Ureter (tissue), 1 donor: ENCODE measurements at places on chromosomes 2 and 18. TPM values are rescaled to one million over a fixed set of nuclear protein-coding genes. Genes with fewer than 3 reads are reported as not detected.

ABCA12 gene
- 0.44 TPM for total RNA-seq

CELF4 gene
- total RNA-seq: not detected

DCC gene
- total RNA-seq: 4.4 TPM

C1D gene
- total RNA-seq: 14.2 TPM

NTSR2 gene
- not detected for total RNA-seq

KCNG3 gene
- not detected for total RNA-seq

GPR75 gene
- total RNA-seq: 4.4 TPM

TSPYL6 gene
- total RNA-seq: not detected

ZNF521 gene
- total RNA-seq: 11.6 TPM

MBD1 gene
- total RNA-seq: 91.7 TPM

KCNG2 gene
- not detected for total RNA-seq

DNA sequence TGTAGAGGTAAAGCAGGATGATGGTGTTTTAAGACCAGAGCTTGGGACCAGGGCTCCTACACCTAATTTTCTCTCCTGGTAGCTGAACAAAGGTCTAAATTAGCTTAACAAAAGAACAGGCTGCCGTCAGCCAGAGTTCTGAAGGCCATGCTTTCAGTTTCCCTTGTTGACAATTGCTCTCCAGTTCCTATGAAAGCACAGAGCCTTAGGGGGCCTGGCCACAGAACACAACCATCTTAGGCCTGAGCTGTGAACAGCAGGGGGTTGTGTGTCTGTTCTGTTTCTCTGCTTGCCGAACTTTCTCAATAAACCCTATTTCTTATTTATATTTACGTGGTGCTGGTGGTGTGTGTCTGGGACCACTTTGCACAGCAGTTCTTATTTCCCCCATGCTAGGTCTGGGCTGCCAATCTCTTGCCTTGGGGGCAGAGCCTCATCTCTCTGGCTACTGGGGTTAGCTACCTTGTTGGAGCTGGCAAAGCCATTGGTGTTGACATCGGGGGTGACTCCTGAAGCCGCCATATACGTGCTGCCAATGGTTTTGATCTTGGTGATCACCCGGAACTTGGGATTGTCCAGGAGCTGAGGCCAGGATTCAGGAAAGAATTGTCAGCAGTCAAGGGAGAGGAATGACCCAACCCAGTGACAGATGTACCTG lies 29.0 kb downstream of the CENPO start:
- DNase-seq: peak; percentile 32

DNA sequence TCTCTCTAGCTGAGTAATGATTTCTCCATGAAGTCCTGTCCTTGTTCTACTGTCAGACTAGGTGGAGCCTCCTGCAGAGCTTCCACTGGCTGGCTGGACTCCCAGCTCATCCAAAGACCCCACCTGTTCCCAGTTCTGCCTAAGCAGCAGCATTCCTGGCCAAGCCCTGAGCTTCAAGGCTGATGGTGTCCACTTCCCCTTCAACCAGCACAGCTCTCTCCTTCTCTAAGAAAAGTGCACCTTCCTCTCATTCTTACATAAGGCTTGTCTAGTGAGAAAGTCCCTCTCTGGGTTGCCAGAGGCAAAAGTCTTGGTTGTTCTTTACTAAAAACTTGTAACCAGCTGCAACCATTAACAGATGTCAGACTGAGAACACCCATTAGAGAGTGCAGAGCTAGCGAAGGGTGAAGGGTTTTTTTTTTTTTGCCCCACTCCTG lies 58.9 kb downstream of the CXCR4 start:
- DNase-seq: no peak

DNA sequence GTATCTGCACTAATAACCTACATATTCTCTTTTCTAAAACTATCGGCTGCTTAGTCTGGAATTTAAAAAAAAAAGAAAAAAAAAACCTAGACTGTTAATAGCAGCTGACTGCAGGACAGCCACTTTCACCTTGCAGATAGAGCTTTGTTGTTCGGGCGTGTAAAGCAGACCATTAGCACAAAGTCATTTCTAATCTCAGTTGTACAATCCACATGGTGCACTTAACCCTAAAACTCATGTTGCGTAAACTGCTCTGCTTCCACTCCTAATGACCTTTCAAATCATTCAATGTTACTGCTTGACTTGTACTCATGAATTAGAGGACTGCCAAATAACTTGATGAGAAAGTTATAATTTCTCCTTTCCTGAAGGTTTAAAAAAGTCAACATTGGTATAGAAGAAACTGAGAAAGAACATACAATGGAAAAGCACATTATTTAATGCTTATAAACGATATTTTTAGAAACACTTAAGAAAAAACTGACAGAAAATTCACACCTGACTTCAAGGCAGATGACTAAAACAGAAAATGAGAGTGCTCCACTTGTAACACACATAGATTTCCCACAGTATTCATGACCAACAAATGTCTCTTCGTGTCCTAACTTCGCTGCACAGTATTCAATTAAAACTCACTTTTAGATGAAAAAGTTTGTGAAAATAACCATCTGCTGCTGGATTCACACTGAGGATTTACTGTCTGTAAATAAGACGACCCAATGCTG lies 2.6 kb downstream of the CDH2 start:
- no peak for DNase-seq

- no peak for DNase-seq
These were observed 11.3 kb upstream of the PPP3R1 start for GRCh38 chr2:68263632-68264031.

GRCh38 chr2:175251425-175252041 lies 70.0 kb upstream of the ATP5MC3 start:
- DNase-seq: no peak

DNA sequence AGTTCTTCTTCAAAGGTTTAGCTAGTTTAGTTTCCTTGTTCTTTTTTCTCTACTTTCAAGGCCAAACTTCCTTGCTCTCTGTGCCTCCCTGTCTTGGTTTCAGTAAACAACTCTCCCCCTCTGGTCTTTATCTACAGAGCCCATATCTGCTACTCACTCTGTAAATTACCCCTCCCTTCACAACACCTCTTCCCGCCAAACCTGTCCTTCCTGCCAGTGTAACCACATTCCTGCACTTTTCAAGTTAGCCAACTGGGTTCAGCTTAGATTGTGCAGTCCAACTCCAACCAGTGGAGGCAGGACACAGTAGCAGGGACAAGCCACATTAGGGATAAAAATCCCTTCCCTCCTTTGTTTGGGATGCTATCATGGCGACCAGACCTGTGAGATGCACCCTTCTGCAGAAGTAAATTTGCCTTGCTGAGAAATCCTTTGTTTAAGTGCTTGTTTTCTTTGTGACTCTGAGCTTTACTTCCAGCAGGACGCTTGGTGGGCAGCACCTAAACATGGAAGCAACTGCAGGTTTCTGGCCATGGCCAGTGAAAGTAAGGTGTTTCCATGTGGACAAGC lies 706.0 kb downstream of the KCNJ3 start:
- no peak for DNase-seq

DNA sequence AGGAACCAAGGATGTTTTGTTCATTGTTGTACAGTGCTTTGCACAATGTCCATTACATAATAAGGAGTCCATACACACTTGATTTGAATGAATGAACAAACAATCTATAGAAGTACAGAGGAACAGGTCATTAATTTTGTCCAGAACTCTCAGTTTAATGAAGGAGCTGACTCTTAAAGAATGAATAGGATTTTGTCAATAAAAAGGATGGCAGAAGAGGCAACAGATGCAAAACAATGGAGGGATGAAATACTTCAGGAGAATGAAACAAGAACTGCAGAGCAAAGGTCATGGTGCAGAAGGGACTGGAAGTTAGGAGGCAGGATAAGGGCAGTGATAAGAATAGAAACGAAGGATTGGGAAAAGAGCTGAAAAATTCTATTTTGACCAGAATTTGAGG lies 28.7 kb upstream of the COL5A2 start:
- no peak for DNase-seq

GRCh38 chr2:188142636-188143295 lies 148.9 kb upstream of the GULP1 start:
- DNase-seq: no peak

DNA sequence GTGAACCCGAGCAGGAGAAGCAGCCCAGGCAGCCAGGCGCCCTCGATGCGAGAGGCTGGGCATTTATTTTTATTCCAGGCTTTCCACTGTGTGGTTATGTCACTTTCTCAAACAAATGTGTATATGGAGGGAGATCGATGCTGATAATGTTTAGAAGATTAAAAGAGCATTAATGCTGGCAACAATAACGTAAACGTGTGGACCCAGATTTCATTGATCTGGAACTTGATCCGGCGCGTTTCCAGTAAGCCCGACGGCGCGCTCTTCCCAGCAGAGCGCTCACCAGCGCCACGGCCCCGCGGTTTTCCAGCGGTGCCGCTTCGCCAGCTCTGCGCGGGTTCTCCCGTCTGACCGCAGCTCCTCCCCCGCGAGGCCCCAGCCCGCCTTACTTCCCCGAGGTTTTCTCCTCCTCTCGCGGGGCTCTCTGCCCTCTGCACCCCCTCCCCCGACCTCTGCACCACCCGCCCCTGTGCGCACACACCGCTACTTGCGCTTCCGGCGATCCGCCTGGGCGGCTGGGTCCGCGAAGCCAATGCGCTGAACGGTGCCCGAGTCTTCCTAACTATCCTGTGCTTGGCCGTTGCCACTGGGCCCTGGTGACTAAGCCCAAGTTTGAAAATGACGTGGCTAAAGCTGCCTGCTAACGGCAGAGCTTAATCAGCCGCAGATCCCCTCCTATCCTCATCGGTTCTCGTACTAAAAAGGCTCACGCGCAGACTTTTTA lies 6.1 kb downstream of the ONECUT2 start:
- DNase-seq: no peak

- DNase-seq: no peak
These were observed 165.1 kb downstream of the FMNL2 start for GRCh38 chr2:152499896-152500735.

DNA sequence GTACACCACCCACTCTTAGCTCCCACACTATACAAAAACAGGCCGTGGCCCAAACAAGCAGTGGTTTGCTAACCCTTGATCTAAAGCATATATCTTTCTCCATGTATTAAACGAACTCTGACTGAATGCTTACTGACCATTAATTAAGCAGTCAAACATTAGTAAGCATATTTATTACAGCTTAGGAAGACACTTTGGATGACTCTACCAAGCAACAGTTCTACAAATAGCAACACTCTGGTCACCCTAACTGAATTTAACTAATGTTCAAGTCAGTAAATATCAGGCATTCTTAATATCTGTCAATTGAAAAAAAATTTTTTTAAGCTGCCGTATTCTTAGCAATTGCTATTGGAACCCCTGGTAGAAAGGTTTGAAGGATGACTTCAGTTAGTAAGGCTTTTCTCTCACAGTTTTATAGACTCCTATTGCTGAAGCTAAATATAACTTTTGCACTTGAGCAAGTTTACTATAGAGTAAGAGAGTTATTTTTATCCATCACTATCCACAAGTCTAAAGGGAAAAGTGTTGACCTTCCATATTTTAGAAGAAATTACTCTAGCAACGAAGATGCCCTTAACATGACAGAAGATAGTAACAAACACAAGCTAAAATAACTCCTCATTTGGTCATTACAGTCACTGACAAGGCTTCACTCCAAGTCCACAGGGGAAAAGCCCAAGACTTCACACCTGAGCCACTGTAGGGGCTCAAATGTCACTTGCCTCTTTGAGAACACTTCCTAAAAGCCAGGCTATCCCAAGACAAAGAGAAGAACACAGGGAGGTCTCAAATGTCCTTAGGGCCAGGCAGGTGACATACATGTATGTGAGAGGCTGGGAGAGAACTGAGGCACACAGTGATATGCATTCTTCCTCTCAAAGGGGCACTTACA lies 74.4 kb downstream of the RTN4 start:
- DNase-seq: no peak

- DNase-seq: no peak
These were observed 93.8 kb upstream of the SKOR2 start for GRCh38 chr18:47345291-47345690.

DNA sequence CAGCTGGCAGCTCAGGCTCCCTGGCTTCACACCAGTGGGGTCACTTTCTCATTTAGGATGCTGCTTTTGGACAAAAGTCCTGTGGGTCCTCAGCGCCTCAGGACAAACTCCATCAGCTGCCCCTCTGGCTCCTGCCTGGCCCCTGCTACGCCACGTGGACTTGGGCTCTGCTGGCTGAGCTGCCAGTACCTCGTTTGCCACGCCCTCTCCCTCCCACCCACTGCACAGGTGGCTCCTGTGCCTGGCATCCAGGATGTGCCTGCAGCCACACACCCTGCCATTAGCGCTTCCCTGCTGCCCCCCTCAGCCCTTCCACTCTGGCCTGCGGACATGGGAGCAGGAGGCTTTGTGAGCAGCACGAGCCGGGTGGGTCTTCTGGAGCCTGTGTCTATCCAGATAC lies 118.9 kb downstream of the ZNF236 start:
- no peak for DNase-seq

GRCh38 chr2:188132385-188132784 lies 159.3 kb upstream of the GULP1 start:
- DNase-seq: no peak

DNA sequence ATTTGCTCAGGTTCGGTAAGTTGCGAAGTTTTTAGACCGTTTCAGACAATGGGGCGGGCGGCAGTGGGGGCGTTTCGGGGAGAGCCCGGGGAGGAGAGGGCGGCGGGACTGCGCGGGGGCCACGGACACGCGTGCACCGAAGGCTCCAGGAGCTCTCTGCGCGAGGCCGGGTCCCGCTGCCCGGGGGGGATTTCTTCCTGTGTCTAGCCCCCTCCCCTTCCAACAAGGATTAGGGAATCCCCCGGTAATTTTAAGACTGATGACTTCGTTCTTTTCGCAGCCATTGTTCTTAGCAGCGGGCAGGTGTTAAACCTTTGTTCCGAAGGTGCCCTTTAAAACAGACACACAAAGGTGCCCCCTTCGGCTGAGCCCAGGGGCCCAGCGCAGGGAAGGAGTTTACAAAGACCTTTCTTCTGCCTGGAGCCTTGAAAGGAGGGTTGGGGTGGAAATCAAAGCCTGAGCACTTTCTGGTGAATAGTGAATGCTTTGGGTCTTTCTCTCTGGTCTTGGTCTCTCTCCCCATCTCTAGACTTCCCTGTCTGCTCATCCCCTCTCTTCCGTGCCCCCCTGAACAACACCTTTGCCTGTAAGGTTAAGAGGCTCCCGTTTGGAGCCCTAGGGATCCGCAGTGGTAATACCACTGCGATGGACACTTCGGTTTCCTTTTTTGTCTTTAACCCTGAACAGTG lies 2.1 kb downstream of the TRIB2 start:
- no peak for DNase-seq

DNA sequence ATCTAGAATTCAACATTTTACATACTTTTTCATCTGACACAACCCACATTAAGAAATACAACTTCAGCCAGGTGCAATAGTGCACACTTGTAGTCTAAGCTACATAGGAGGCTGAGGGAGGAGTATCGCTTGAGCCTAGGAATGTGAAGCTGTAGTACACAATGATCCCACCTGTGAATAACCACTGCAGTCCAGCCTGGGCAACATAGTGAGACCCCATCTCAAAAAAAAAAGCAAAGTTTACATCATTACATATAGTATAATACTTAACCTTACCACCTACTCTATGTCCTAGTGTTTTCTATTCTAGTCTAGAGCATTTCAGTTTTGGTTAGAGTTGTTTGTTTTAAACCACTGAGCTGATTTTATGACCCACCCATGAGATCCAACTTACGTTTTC lies 86.5 kb upstream of the FAM117B start:
- DNase-seq: no peak

DNA sequence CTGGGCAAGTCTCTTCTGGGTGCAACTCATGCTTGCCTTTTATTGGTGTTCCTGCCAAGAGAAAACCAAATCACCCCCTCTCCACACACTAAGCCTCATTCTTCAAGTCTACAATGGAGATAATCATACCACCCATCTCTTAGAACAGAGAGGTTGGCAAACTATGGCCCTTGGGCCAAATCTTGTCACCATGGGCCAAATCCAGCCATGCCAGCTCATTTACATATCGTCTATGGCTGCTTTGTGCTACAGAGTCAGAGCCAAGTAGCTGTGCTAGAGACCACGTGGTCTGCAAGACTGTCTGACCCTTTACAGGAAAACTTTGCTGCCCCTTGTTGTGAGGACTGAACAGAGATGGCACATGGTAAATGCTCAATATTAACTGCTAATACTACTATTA lies 270.3 kb upstream of the PARD3B start:
- no peak for DNase-seq
